ENCODE measurements at places on chromosomes 12 and 14.

GRCh38 chr14:103593577-103593976, 30.8 kb downstream of the COA8 start:
- no peak for DNase-seq

GRCh38 chr14:77882098-77882497, 82.2 kb downstream of the ADCK1 start:
- DNase-seq, result no peak

DNA sequence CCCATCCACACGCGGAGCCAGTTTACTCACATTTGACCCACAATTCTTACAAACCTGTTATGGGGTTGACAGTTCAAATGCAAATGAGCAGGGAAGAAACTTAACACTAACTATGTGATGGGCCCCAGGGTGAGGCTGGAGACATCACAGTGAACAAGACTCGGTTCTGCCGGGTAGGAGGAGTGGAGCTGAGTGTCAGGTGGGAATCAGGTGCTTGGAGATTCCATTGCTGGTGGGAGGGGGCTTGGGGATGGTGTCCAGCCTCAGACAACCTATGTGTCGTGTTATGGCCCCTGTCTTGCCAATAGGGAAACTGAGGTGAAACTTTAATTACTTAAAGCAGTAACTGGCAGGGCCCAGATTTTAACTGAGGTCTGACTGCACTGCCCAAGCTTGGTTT, 41.9 kb downstream of the BEGAIN start:
- no peak for DNase-seq

DNA sequence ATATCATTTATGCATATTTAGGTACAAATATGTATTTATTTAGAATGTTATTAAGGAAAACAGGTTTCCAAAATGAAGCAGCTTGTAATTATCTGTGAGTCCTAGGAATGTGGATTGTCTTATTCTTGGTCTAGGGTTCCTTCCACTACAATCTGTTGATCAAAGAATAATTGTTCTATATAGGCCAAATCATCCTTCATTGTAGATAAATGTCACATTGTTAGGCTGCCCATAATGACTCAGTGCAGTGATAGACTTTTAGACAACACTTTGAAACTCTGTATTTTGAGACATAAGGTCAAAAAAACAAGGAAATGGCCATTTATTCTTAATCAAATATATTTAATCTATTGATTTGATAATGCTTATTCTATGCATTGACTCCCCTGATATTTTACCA, 283.0 kb downstream of the ACSS3 start:
- no peak for DNase-seq

DNA sequence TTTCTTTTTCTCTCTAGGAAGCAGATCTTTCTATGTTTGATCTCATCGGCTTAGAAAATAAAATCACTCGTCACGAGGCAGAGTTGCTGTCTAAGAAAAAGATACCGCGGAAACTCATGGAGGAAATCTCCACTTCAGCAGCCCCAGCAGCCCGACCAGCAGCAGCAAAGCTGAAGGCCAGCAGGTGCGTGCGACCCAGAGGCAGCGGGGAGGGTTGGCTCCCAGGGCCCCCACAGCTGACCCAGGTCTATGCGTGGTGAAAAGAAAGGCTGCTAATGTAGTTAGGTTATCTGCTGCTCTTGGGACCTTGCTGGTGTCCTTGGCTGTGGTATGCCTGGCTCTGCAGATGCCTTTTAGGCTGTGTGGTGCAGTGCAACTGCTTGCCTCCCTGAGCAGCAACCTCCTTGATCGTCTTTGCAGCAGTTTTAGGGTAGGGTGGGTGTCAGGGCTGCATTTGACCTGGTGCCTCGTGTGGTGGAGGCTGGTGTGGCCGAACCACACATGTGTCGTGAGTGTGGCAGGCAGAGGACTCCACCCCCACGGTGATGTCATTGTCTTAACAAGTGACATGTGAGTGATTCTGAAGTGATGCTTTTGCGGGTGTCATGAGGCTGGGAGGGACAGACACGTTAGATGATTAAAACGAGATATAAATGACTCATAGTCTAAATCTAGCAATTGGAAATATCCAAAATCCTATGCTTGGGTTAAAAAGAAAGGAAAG, 68.6 kb downstream of the EP400 start:
- DNase-seq, result no peak

- no peak for DNase-seq
Observed at GRCh38 chr12:67410667-67411067, 141.5 kb downstream of the CAND1 start.

GRCh38 chr12:100468126-100468525, 5.5 kb upstream of the NR1H4 start:
- DNase-seq, result no peak

All from neural crest cell (in vitro differentiated cells).